ENCODE measurements at places on chromosomes 7 and 10.

DNA sequence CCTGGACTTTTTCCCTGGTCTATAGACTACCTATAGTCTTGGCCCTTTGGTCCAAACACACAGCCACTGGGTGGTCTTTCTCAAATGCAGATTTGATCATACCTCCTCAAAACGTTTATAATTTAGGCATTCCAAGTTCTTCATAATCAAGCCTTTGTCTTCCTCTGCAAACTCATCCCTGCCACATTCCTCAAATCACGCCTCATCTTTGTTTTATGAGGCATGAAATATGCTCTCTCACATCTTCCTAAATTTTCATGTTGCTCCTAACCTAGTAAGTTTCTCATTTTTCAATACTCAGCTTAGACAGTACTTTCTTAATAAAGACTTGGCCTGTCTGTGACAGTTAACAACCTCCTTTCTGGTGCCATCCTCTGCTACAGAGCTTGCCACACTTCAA lies 10.9 kb upstream of the HERC4 start:
- no peak for DNase-seq

GRCh38 chr7:140864732-140865131 lies 60.0 kb downstream of the BRAF start:
- DNase-seq = no peak

DNA sequence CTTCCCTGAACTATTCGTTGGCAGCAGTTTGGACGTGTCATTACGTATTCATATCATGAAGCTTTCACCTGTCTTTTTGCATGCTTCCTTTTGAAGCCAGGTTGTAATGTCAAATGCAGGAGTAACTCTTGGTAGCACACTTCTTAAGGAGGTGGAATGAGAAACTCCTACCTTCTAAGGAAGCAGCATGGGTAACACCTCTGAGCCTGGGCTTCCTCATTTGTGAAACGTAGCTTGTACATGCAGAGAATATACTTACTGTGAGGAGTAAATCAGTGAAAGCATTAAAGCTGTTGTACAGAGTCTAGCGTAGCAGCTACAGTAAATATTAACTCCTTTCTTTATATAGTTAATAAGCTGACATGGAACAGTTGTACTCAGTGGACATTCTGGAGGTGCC lies 21.1 kb downstream of the CUL1 start:
- no peak for DNase-seq

DNA sequence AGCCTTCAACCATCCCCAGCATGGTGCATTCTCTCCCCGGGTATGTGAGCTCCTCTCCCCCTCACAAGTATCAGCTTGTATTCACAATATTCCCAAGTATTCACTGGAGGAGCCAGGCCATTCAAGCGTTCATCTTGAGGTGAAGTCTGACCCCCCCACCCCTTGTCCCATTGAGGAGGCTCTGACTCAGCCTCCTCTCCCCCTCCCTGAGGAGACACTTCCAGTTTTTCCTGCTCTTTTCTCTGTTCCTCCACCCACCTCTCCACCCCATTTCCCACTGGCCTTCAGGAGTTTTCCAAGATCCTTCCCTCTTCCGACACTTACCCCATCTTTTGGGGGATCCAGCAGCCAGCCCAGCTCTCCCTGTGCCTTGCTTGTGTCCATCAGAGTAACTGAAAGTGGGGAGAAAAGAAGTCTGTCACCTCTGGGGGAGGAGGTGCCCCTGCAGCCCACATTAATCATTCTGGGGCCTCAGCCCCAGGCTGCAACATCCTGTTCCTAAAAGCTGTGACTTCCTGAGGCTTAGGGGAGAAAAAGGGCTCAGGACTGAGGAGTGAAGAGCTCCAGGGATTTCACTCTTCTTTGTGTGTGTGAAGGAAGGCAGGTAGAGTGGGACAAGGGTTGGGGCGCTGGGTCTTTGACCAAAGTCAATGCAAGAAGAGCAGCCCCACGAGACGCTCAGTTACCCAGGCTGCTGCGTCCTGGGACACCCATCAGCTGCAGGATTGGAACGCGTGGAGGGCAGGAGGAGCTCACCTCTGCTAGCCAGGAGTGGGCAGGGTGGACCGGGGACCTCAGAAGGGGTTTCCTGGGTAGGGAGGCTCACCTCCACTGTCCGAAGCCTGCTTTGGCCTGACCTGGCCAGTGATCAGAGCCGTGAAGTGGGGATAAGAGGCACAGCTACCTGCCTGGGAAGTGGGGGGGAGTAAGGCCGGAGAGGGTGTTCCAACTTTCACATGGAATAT lies 1.1 kb downstream of the EPHA1 start:
- DNase-seq = no peak

- no peak for DNase-seq
Observed at GRCh38 chr10:77422491-77423338, 214.9 kb downstream of the KCNMA1 start.

- DNase-seq = peak; percentile 37
Observed at GRCh38 chr7:18345641-18346234, 149.8 kb upstream of the HDAC9 start.

GRCh38 chr7:54392935-54393334 lies 149.2 kb upstream of the VSTM2A start:
- DNase-seq = no peak

- no peak for DNase-seq
Observed at GRCh38 chr7:116097365-116098009, 66.9 kb upstream of the TFEC start.

Data from NCI-H1436 (cell line).